Cardiac septum (tissue), 1 donor: ENCODE measurements at places on chromosomes 16 and 17. TPM values are rescaled to one million over a fixed set of nuclear protein-coding genes. Genes with fewer than 3 reads are reported as not detected.

GP1BA gene
- not detected for total RNA-seq

GSG1L2 gene
- not detected for total RNA-seq

ZNF668 gene
- total RNA-seq: 5.9 TPM

ZG16B gene
- not detected for total RNA-seq

FA2H gene
- total RNA-seq: not detected

NEK8 gene
- total RNA-seq: 0.78 TPM

PRAC1 gene
- total RNA-seq: not detected

VEZF1 gene
- 55.3 TPM for total RNA-seq

HAS3 gene
- 0.38 TPM for total RNA-seq
